GM04503 (cell line): ENCODE measurements at places on chromosomes 12 and 14.

DNA sequence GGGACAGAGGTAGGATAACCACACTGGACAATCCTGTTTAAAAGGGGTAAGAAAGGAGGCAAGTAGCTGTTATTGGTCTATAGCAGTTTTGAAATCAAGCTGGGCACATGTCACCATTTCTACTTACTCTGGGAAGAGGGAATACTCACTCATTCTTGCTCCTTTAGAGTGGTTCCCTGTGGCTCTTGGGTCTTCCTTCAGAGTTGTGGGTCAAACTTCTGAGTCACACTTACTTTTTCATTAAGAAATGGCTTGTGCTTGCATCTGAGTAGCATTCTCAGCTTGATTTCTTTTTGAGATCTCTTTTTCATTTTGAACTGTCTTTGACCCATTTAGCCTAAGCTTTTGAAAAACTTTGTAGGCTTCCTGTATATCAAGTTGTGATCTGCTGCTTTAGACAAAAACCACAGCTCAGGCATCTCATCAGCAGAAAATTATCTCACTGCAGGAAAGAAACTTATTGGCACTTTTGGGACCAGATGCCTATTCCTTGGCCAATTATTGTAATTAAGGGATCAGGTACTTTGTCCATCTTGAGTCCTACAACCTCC is 122.2 kb downstream of the AEBP2 start:
- no peak for DNase-seq

DNA sequence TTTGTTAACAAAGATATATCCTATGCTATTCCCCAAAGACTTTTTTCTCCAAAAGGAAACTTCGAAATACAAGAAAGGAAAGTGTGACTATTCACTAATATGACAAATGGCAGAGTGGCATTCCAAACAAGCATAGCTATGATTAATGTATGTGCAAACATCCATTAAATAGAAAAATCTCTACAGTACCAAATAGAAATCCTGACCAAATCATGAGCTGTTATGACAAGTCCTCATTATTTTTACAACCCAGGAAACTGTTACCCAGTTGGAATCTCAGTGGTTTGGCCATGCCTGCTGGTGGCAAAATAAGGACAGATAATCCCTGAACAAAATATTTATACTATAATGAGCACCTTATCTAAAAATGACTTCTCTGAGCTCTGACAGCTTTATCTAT is 202.1 kb downstream of the SEC23A start:
- DNase-seq = no peak

DNA sequence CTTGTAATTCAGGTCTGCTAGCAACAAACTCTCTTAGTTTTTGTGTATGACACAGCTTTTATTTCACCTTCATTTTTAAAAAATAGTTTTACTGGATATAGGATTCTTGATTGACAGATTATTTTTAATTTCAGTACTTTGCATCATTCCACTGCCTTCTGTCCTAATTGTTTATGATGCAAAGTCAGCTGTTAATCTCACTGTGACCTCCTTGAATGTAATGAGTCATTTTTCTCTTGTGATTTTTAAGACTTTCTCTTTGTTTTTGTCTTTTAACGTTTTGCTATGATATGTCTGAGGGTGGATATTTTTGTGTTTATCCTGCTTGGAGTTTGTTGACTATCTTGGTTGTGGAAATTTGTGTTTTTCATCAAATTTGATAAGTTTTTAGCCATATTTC is 126.3 kb upstream of the FBXO33 start:
- DNase-seq = no peak

- DNase-seq = no peak
These were observed 21.9 kb upstream of the IFT81 start for GRCh38 chr12:110102255-110102654.

DNA sequence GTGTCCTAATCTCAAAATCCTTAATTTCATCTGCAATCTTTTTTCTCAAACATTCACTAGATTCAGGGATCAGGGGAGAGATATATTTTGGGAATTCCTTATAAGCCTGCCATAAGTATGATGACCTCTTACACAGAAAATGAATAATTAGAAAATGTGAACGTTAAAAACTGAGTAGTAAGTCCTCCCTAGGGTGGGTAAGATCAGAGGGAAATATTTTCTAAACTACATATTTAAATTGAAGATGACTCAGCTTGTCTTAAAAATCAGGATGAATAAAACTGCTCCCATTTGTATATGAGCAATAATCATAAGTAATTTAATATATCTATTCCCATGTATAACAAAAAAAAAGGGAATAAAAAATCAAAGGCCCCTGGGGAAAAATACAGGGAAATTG is 935.5 kb downstream of the TMTC2 start:
- DNase-seq = no peak

- no peak for DNase-seq
These were observed 11.4 kb upstream of the AACS start for GRCh38 chr12:125053821-125054220.

DNA sequence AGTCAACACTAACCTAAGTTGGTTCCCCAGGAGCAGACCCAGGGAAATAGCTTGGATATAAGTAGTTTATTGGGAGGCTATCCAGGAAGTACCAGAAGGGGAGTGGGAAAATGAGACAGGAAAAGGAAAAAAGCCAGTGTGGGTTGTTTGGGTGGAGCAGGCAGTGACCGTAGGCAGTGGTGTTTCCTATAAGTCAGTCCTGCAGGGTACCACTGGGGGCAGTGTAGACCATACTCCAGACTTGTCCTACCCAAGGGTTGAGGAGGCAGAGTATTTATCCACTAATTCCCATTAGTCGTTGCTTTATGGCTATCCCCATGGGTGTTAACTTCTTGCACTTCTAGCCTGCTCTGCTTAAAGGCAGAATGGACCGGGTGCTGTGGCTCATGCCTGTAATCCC is 6.4 kb upstream of the CCDC60 start:
- no peak for DNase-seq

DNA sequence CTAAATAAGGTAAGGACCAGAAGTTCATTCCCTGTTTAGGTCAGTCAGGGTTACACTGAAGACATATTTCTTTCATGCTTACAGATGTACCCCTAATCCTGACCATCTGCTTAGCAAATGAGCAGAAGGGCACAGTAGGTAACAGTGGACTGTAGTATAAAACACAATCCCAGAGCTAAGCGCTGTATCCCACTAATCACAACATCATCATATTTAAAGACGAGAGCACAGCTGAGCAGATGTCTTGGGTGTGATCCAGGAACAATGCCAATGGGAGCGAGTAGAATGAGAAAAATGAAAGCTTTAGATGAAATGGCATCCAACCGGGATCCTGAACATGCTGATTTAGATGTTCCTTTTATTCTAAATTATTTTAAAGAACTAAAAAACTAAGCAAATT is 213.4 kb downstream of the CCER1 start:
- no peak for DNase-seq

GRCh38 chr12:46917821-46918220 is 92.0 kb upstream of the SLC38A4 start:
- DNase-seq = no peak

DNA sequence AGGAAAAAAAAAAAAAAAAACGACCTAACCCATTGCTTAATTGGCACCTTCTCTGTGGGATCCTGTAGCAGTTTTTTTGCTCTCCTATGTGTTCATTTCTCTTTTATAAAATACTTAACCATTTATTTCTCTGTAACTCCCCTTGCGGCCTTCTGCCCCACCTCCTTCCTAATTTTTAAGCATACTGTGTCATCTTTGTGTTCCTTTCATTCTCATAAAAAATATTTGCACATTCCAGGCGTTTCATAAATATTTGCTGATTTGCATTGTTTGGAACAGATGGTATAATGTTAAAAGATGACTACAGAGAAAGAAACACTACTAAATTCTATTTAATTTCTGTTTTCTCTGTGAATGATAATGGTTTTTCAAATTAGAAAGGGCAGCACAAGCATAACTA is 77.9 kb downstream of the NPAS3 start:
- no peak for DNase-seq

- DNase-seq = no peak
These were observed 40.3 kb upstream of the NTF3 start for GRCh38 chr12:5391653-5392052.

- no peak for DNase-seq
These were observed 142.1 kb downstream of the GPR65 start for GRCh38 chr14:88146881-88147649.

DNA sequence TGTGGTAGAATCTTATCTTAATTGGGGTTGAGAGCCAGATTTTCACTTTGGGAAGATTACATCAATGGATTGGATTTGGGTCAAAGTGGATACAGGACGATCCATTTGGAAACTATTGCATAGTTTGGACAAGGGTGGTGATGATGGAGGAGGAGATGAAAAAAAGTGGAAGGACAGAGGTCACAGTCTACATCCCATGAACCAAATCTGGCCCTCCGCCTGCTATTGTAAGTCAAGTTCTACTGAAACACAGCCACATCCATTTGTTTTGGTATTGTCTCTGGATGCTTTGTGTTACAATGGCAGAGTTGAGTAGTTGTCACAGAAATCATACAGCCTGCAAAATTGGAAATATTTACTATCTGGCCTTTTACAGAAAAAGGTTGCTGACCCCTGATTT is 296.8 kb upstream of the NOS1 start:
- DNase-seq = no peak

DNA sequence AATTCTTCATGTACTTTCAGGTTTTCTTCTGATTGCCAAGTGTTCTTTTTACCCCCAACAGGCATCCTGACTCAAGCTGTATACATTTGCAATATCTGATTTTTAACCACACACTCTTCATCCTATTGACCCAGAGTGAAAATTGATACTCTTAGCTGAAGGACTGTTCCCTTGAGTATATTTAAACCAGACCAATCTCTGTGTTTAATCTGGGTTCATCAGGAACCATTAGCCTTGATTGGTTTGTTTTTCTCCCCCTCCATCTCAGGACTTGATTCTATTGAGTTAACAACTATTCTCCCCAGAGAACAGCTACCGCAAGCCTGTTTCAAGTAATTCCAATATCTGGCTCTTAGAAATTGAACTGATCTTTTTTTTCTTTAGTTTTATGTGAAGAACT is 222.3 kb upstream of the NOVA1 start:
- DNase-seq = no peak

DNA sequence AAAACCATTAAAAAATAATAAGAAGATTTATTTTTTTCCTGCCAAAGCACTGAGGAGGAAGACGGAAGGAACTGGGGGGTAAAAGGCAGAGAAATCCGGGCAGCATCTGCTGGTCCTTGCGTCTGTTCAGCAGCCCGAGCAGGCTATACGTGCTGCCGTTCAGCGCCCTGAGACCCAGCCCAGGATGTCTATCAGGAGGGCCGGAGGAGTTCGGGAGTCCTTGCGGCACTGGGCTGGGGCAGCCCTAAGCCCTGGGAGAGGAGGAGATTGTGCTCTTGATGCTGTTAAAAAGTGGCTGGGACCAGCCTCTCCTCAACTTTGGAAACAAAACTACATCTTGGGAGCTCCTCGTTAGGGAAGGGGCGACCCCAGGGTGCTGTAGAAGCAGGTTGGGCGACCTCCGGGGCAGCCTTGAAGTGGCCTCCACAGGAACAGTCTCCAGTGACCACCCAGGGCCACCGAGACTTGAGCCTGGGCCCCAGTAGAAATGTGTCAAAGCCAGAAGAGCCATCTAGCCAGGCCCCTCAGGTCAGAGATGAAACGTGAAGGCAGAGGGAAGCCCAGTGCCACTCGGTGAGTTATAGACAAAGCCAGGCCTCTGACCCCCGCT is 14.3 kb downstream of the PGF start:
- no peak for DNase-seq
